ENCODE measurements at places on chromosomes 1 and 21.

GRCh38 chr1:43367026-43367903 lies 546 bp downstream of the ELOVL1 start:
- DNase-seq, result peak; percentile 46

DNA sequence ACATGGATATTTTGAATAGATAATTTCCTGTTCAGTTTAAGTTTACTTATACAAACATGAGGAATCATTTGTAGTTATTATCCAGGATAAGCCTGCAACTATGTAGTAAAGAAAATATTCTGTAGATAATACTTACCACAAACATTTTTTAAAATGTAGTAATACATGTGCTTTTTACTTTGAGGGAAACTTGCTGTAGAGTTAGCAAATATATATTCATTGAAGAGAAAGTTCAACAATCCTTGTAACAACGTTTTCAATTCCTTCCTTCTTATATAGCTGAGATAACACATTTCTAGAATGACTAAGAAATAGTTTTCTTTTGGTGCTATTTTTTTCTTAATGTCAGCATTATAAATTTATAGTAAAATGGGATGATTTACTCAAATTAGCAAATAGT lies 664.6 kb upstream of the ADAMTS5 start:
- DNase-seq, result no peak

GRCh38 chr1:151897991-151898431 lies 11.3 kb downstream of the THEM4 start:
- peak; percentile 3 for DNase-seq

- DNase-seq, result no peak
Observed at GRCh38 chr21:46154955-46155513, 345 bp downstream of the FTCD start.

GRCh38 chr1:171852272-171852671 lies 11.0 kb downstream of the DNM3 start:
- no peak for DNase-seq

DNA sequence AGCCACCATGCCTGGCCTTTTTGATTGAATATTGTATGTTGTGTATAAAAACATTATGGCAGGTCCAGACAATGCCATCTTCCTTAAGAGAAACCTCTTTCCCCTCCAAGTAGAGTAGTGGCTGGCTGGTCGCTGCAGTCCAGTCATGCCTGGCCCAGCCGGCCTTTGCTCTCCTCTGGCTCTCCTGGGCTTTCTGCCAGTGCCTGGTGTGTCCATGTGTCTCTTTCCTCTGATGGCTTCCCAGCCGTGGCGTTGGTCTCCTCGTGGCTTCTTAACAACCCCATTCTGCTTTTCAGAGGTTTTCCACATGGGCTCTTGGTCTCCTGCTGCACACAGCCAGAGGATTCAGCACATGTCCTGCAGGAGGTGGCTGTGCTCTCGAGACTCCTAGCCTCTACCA lies 58.7 kb downstream of the DIP2A start:
- DNase-seq, result no peak

DNA sequence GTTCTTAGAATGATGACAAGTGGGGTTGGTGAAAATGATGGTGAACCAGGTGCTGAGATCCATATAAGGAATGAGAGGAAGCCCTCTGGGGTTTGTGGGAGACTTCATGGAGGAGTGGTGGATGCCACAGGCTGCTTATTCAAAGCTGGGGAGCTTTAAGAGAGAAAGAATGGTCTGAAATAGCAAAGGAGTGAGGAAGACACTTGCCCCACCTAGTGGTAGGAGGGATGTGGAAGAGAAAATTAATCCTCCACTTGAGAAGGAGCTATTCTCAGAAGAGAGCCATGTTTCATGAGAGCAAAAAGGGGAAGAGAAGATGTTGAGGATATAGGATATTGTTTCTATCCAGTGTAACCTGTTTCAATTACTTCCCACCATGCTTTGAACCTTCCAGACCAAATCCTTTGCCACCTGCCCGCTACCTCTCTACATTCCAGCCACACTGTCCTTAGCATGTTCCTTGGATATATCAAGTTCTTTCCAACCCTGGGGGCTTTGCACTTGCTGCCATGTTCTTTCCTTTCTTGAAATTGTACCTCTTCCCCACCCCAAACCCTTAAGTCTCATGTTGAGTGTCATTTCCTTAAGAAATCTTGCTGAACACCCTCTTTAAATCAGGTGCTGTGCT lies 19.6 kb upstream of the ZNF648 start:
- DNase-seq, result no peak

DNA sequence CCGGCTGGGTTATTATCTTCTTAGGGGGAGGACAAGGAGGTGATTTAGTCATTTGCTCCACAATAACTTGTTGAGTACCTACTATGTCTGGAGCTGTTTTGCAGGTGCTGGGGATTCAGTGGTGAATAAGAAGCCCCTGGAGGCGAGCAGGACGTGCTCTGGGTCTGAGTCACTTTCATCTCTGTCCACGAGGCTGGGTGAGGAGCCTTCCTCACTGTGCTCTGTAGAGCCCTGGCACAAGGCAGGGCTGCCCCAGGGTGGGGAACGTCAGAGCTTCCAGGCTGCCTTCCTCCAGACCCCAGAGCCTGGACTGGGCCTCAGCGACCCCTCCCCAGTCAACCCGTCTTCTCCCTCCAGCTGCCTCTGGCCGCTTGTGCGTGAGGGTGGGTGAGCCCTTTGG lies 2.5 kb upstream of the PADI6 start:
- no peak for DNase-seq

DNA sequence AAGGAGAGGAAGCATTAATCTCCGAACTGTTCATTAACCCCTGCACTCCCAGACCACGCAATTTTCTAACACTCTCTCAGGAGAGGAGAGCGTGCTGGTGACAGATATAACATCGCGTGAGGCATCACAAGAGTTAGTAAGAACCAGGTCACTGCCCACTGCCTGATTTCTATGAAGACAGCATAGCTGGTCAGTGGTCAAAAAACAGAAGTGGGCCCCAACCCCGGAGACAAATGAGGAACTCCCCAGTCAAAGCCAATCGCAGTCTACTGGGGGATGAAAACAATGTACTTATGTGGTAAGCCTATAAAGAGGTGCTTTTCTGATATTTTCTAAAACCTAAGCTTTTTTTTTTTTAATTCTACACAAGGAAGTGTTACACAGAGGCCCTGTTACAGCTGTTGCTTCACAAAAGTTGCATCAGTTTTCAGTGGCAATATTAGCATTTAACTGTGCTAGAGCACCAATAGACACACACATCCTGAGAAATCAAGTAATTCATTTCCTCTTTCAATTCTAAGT lies 231.8 kb upstream of the IRF2BP2 start:
- DNase-seq, result no peak

DNA sequence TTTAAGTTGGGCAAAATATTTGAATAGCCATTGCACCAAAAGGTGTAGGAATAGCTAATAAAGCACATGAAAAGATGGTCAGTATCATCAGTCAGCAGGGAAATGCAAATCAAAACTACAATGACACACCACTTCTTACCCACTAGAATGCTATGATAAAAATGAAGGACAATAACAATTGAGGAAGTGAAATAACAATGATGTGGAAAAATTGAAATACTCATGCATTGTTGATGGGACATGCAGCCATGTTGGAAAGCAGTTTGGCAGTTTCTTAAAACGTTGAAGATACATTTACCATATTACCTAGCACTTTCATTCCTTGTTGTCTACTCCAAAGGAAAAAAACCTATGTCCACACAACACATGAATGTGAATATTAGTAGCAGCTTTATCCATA lies 28.4 kb downstream of the HSD3B1 start:
- DNase-seq, result no peak

GRCh38 chr1:203273869-203274602 lies 31.3 kb upstream of the BTG2 start:
- DNase-seq, result no peak

DNA sequence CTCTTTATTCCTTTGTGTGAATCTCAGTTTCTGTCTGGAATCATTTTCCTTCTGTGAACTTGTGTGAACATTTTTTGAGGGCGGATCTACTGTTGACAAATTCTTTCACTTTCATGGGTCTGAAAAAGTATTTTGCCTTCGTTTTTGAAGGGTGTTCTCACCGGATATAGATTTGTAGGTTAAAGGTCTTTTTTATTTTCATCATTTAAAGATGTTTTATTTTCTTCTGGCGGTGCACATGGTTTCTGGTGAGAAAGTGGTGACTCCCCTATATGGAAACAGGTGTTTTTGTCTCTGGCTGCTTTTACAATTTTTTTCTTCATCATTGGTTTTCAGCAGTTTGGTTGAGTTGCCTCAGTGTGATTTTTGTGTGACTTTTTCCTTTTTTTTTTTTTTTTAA lies 94.9 kb downstream of the DYRK1A start:
- no peak for DNase-seq

GRCh38 chr1:227351443-227351842 lies 33.2 kb upstream of the CDC42BPA start:
- no peak for DNase-seq

DNA sequence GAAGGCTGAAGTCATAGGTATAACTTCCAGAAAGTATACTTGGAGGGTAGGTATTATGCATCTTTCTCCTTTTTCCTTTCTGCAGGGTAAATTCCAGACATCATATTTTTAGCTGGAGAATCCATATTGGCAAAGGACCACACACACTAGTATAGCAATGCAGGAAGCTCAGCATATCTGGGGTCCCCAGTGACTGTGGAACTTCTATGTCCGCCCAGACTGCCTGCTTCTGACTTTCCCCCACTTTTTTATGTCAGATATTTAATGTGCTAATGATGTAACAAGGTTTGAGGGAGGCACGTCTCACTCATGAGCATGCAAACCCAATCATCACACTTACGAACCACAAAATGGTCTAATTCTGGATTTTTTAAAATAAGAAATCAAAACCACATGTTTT lies 90.4 kb downstream of the BACH1 start:
- DNase-seq, result no peak

DNA sequence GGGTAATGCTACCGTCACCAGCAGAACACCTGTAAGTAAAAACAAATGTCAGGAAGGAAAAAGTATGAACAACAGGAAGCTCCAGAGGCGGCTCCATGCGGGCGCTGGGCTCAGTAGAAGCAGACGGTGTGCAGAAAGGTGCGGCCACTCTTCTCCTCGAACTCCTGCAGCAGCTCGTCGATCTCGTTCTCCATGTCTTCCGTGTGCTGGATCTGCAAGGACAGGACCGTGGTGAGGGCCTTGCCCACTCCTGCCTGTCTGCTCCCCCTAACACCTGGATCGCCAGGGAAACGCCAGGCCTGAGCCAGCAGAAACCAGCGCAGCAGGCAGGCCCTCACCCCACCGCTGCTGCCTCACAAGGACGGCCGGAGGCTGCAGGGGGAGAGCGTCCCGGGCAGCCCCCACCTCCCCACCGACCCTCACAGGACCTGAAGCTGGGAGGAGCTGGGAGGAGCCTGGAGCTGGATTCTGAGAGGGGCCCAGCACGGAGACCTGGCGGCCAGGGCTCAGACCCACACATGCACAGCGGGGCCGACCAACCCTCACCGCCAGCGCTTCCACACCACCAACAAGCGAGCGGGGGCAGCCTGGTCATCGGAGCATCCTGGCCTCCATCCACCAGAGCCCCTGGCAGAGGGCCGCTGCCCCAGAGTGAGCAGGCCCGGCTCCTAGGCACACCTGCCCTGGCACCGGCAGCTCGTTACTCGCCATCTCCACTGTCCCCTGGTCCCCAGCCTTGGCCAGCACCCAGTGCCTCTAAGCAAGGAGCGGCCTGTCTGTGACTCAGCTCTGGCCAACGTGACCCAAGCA lies 1.7 kb upstream of the TMEM240 start:
- no peak for DNase-seq

GRCh38 chr21:32143241-32143939 lies 135.5 kb downstream of the MIS18A start:
- DNase-seq, result no peak

GRCh38 chr1:78011050-78011449 lies 6.3 kb downstream of the DNAJB4 start:
- no peak for DNase-seq

DNA sequence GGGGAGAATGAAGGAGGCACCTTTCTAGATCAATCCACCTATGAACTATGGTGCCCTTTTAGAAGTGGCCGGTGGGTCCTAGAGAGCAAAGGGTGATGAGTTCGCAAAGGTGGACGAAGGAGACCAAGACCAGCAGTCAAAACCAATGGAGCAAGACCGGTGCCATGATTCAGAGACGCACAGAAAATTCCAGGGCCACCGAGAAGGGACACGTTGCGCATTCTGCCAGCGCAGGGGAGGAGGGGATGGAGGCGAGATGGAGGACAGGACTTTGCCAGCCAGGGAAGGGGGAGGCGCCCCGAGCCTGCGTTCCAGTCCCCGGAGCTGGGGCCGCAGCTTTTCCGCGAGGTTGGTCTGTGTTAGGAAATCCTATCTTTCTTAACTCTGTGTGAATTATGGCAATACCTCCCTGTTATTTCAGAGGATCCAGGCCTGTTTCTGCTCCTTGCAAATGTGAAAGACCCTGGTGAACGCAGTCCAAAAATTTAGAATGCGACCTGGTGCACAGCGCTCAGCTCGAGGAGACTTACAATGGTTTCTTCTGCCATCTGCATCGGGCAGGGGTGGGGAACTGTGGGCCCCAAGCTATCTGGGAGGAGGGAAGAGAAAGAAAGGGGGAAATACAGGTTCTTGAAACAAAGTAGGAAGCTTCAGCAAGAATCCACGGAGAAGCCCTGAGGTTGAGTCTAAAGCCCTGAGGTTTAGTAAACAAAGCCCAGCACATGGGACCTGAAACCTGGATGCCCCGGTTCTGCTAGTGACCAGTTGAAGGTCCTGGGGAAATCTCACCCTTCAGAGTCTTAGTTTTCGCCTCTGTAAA lies 129.4 kb downstream of the MRPS6 start:
- no peak for DNase-seq

GRCh38 chr1:81833722-81834121 lies 33.0 kb downstream of the ADGRL2 start:
- no peak for DNase-seq

DNA sequence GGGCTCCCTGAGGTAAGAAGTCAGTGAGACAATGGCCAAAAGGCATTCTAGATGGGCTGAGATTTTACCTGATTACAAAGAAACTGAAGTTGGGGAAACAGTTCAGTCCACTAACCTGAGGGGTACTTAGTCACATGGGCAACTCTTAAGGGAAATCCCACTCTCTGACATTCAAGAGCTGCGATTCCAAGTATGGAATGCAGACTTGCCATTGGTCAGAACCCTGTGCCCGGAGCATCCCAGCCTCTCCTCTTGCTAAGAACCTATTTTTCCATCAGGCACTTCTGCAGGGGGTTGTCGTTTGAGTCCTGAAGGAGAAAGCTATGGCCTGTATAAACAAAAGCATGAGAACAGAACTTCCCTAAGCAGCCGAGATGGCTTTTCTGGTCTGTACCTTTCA lies 434.9 kb upstream of the DAB1 start:
- DNase-seq, result no peak

DNA sequence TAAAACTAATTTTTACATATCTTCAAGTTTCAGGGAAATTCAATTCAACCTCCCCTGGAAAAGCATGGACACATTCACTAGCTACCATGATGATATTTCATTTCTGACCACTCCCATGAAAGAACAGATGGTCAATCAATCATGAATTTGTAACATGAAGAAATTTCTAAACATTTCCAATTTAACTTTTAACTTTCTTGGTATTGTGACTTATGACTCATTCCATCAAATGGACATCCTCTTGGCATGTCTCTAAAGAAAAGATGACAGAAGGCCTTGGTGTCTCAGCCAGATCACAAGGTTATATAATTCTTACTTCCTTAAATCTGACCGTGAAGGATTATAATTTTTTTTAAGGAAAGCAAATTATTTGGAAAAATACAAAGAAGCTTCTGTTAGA lies 10.5 kb upstream of the MCOLN3 start:
- DNase-seq, result no peak

- DNase-seq, result no peak
Observed at GRCh38 chr1:238895911-238896310, 490.5 kb upstream of the CHRM3 start.
